ENCODE measurements at places on chromosomes 1 and 21.

- DNase-seq, result no peak
Measured at GRCh38 chr21:37873655-37874054, 42.6 kb downstream of the KCNJ6 start.

GRCh38 chr1:198657550-198658064 is 18.8 kb downstream of the PTPRC start:
- DNase-seq, result no peak

DNA sequence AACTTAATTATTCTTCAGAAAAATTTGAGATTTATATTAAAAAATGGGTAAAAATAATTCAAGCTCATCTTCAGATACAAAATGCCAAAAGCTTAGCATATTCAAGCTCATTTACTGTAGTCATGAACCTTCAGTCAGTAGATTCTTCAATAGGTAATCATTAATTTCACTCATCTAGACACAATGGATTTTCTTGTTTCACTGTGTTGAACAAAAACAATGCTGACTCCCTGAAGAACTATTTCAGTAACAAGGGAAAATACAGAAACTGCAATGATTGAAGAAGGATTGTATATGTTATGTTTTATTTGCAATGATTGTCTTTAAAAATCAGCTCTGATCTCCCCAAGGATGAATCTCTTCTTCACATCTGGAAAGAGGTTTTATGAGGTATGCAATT is 9.2 kb upstream of the HOOK1 start:
- no peak for DNase-seq

- DNase-seq, result peak; percentile 36
Measured at GRCh38 chr1:178725466-178726086, 532 bp downstream of the RALGPS2 start.

GRCh38 chr1:19859876-19860275 is 22.3 kb upstream of the OTUD3 start:
- DNase-seq, result no peak

GRCh38 chr21:38123626-38124025 is 133.2 kb upstream of the KCNJ15 start:
- no peak for DNase-seq

GRCh38 chr1:235782601-235783000 is 84.1 kb downstream of the LYST start:
- DNase-seq, result no peak

- no peak for DNase-seq
Measured at GRCh38 chr1:166927701-166928100, 47.6 kb downstream of the ILDR2 start.

- DNase-seq, result no peak
Measured at GRCh38 chr1:64077281-64077940, 126.0 kb upstream of the UBE2U start.

Measured in naive thymus-derived CD4-positive, alpha-beta T cell (primary cell).